Fibroblast of skin of left biceps (primary cell): ENCODE measurements at places on chromosomes 13 and 19.

GRCh38 chr19:55176076-55176475 is 4.0 kb downstream of the SYT5 start:
- DNase-seq, result no peak

- no peak for DNase-seq
Measured at GRCh38 chr19:45182758-45183157, 4.2 kb downstream of the BLOC1S3 start.

DNA sequence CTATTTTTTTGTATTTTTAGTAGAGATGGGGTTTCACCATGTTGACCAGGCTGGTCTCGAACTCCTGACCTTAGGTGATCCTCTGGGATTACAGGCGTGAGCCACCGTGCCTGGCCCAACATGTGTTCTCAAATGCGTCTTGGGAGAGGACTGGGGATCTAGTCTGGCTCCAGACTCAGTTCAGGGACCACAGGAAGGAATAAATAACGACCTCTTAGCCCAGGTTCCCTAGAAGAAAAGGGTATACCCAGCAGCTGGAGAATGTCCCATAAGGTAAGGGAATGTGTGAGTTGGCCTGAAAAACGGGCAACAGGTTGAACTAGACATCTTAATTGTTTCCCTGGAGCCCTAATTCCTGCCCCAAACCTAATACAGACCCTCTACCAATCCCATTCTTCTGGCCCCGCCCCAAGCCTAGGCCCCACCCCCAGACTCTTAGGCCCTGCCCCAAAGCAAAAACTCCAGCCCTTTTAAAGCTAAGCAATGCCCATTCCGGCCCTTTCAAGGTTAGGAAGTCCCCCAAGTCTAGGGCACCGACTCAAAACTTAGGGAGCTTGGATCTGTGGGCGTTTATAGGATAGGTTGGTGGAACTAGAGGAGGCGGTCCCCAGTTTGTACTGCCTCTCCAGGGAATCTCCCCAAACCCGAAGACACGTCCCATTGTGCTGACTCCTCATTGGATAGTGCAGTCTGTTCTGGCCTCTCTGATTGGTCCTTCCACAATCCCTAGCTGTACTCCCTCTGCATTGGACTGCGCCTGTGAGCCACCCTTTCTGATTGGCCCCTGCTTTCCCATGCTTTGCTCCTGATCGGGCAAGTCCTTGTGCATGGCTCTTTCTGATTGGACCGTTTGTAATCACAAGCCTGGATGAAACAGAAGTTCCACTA is 5.4 kb upstream of the LRFN1 start:
- DNase-seq, result no peak

GRCh38 chr19:4443966-4444764 is 13.4 kb downstream of the UBXN6 start:
- no peak for DNase-seq

- no peak for DNase-seq
Measured at GRCh38 chr13:99654076-99654475, 152.8 kb downstream of the TM9SF2 start.

- DNase-seq, result no peak
Measured at GRCh38 chr19:46067691-46068090, 26.9 kb upstream of the IGFL4 start.

DNA sequence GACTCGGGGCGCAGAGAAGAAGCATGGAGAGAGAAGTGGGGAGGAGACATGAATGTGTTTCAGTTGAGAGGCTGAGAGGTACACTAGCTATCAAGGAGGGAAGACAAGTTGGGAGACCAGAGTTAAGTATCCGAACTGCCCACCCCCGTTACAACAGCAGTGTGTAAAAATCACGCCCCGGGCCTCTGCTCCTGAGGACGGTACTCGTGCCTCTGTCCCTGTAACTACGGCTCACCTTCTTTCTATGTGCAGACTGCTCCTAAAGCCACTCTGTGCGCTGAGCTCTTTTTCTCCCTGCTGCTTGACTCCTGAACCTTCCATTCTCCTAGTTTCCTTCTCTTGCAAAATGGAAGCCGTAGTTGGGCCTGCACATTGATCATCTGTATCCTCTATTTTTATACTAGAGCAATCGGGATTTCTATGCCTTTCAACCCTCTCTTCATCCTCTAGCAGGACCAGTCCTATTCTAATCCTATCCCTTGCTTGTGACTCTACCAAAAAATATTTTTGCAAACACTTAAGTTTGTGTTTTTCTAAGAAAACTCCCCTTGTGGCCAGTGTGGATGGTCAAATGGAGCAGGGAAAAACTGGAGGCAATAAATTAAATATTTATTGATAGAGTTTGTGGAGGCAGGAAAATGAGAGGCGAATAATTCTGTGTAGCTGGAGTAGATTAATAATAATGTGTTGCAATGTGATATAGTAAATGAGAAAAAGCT is 569 bp downstream of the POLR1D start:
- DNase-seq, result no peak

DNA sequence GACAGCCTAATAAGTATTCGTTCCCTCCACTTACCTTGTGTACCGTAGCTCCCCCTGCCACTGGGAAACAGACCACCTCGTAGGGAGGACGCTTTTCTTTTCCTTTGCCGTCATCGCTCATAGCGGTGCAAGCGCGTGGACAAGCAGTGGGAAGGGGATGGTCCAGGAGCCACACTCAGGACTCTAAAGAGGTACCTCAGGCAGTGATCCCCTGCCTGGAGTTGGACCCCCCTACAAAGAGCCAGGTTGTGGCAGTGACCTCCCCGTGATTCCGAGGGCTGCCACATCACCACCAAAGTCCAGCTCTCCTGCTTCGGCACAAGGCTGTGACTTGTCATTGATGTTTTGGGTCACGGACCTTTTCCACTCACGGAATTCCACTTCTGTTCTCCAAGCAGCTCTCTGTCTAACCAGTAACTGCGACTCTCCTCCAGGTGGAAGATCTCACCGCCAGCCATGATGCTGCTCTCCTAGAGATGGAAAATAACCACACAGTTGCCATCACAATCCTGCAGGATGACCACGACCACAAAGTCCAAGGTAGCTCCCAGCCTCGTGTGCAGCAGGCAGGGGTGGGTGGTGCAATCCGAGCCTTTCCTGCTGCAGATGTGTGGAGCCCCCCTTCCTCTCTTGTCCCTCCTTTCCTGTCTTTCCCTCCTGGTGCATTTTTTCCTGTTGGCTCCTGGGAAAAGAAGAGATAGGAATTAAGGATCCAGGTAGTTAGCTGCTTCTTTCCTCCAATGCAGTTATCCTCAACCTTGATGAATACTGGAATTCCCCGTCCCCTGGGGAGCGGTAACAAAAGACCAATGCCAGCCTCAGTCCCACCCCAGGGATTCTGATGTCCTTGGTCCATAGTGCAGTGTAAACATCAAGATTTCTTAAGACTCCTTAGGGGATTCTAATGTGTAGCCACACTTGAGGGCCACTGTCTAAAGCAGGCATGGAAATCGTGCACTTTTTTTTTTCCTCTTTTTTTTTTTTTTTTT is 107.7 kb downstream of the SLC7A1 start:
- no peak for DNase-seq

DNA sequence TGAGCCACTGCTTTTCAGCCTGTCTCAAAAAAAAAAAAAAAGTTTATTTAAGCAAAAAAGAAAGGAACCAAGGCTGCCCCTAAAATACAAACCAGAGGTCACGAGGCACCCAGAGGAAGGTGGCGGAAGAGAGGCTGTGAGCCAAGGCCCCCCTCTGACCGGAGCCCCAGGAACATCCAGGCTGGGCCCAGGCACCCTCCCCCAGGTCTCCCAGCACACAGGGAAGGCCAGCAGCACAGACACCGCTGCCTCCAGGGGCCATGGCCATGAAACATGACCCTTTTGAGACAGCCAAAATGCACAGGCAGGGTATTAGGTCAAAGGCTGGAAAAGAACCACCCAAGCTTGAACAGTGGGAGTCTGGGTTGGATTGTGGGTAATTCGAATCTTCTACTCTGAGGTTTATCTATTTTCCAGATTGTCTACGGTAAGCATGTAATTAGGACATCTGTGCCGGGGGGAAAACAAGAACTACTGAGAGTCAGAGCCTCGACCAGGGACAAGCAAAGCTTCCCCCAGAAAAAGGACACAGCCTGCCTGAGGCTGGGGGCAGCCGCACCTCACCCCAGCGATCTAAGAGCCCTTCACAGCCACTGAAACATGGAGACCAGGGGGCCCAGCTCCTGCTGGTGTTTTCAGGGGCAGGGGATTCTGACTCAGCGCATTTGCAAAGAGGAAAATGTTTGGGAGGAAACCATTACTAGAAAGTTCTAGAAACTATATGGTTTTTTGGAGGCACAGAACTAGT is 8.4 kb downstream of the PEX11G start:
- no peak for DNase-seq
